ENCODE measurements at places on chromosomes 7 and 10.

DNA sequence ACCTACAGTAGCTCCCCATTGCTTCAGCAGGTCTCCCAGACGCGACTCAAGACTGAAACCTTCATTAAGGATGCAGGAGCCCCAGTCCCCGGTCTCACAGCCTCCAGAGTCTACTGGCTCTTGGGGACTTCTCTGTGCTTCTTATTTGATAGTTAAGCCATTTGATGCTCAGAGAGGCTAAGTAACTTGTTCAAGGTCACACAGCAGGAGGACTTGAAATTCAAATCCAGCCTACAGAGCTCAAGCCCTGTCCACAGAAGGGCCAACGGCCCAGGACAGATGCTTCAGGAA is 21.2 kb upstream of the ZMIZ1 start:
- DNase-seq = no peak

GRCh38 chr7:11911900-11912299 is 79.9 kb upstream of the THSD7A start:
- DNase-seq = no peak

GRCh38 chr7:116785843-116786242 is 76.5 kb upstream of the CAPZA2 start:
- DNase-seq = no peak

DNA sequence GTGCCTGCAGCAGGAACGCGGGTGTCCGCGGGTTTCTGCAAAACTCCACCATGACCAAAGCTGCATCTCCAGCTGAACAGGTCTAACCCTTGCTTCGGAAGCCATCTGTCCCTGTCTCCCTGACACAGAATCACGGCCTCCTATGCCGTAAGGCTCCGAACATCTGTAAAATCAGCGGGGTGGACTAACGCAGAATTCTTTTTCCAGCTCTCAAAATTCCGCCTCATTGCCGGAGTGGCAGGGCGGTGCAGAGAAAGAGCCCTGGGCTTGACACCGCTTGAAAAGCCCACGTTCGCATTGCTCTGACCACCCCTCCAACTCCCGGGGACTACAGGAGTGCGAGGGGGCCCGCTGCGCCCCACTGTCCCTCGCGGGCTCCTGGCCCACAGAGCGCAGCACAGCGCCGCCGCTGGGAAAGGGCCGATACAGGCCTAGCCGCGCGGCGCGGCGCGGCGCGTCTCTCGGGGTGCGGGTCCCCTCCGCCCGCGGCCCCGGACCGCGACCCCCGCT is 409 bp downstream of the DNMBP start:
- peak; percentile 1 for DNase-seq

DNA sequence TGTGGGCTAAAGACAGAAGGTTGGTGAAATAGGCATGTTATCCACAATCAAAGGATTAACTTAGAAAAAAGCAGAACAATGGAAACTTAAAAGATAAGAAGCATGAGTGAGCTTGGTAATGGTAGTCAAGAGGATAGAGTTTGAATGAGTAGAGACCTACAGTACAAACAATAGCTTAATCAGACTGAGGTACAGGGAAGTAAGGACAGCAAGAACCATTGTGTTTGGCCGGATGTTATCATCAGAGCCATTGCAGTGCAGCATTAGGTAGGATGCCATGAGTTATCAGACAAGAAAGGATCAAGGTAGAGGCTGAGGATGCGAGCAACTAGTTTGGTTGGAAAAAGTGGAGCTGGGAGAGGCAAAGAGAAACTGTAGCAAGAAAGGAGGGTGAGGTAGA is 353.3 kb upstream of the VSTM2A start:
- DNase-seq = no peak

- DNase-seq = no peak
Measured at GRCh38 chr7:30853576-30853975, 58.1 kb upstream of the AQP1 start.

DNA sequence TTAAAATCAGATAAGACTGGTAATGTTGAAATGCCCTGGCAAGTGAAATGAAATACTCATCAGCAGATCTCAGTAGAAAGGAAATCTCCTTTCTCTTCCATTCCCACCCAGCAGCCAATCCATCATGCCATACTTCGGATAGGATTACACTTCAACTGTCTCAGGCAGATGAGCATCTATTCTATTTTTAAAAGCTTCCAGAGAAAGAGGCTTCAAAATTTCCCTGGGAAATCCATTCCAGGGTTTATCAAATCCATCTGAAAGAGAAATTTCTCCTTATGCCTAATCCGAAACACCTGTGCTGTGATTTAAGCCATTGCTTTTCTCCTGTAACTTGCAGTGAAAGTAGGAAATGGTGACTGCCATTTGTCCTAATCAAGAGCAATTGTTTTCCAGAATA is 60.4 kb upstream of the RAPGEF5 start:
- no peak for DNase-seq

DNA sequence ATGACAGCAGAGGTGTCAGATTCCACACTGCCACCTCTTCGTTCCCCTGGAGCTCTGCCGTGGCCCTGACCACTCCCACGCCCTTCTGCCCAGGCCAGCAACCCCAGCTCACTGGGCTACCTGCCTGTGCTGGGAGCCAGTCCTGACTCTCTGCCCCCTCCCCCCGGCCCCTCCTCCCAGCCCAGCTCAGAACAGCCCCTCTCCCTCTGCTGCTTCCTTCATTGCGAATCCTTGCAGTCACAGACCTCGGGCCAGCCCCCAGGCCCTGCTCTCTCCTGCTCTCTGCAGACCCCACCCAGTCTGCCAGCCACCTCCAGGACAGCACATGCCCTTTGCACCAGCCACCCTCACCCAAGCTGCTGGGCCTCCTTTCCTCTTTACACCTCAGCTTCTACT is 60.4 kb downstream of the TCERG1L start:
- DNase-seq = no peak

All from stimulated activated CD8-positive, alpha-beta memory T cell treated with anti-CD3 and anti-CD28 coated beads, Interleukin-4, amount 100 ng/mL, for 1 hour (primary cell).